ENCODE measurements at places on chromosomes 12 and 14.
A peak's percentile ranks its signal among the peaks of the same experiment; 100 is the strongest.

GRCh38 chr12:11171969-11172675, 1.1 kb downstream of the SMIM10L1 start:
- DNase-seq: peak; percentile 33

DNA sequence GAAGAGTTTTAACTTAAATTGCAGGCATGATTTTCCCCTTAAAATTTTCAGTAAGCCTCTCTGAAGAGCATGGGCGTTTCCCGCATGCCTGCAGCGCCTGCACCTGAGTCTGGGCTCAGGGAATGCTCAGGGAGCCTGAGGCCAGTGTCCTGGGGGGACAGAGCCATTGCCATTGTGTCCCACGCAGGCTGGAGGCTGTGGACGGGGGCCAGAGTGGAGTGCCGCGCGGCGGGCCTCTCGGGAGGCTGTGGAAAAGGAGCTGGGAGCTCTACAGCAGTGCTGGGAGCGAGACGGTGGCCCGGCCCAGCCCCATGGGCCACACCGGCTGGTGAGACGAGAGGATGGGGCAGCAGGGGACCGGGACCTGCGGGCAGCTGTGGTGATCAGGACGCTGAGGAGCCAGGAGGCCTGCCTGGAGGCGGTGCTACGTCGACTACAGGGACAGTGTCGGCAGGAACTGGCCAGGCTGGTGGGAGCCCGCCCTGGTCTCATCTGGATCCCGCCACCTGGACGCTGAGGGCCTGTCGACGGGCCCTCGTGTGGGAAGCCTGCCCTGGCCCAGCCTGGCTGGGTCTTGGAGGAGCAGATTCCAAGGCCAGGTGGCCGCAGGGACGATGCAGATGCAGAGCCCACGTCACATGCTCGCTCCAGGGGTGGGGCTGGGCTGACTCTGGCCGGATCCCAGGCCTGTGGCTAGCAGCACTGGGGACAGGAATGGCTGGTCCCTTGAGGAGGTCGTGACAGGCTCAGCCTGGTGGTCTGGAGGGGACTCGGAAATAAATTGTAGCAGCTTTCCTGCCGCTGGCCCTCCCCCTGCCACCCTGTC, 7.6 kb downstream of the TEDC1 start:
- no peak for DNase-seq

GRCh38 chr12:13288501-13288900, 92.0 kb downstream of the EMP1 start:
- DNase-seq: no peak

DNA sequence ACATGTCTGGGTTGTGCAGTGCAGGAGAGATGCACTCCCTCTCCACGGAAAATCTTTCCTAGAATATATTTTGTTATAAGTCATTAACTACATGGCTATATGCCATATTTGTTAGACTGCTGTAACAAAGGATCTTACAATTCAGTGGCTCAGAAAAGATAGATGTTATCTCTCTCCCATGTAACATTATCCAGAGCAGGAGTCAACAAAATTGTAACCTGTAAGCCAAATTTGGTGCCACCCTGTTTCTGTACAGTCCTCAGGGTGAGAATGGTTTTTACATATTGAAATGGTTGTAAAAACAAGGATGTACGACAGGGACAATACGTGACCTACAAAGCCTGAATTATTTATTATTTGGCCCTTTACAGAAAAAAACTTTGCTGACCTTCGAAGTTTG, 155.5 kb downstream of the KIF21A start:
- no peak for DNase-seq

DNA sequence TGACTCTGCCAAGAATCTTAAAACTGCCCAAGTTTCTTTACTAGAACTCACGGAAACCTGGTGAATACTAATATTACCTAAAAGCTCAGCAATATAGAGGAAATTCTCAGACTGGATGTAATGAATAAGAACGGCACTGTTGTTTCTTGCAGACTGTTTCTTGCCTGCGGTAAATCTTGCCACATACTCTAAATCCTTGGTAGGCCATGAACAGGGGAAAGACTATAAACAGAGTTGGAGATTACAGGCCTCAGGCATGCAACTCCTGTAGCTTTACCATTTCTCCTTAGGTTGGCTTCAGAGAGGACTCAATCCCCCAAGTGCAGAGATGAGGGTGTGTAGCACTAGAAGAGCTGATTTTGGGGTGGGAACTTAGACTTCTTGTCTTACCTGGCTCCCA, 1.1 kb downstream of the ALDH6A1 start:
- DNase-seq: no peak

- DNase-seq: no peak
Measured at GRCh38 chr14:86331341-86331740, 801.4 kb downstream of the FLRT2 start.

- peak; percentile 73 for DNase-seq
Measured at GRCh38 chr14:75514673-75515628, 7.3 kb upstream of the BATF start.

DNA sequence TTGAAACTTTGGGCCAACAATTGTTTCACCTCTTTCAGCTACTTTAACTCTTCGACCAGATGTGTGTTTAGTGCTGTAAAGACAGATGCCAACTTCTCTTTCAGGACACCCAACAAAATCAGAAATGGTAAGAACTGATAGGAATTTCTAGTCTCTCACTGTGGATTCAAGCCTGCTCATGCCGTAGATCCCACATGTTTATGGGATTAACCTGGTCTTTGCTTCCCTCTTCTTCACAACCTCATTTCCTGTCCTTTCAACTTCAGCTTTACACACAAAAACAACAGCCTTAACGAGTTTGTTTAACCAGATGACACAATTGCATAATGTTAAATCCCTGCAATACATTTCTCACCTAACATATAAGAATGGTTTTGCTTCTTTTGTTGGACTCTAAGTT, 1031.9 kb upstream of the LRFN5 start:
- DNase-seq: no peak

- no peak for DNase-seq
Measured at GRCh38 chr14:94850309-94851211, 80.6 kb upstream of the GSC start.

- no peak for DNase-seq
Measured at GRCh38 chr14:76432827-76433752, 57.2 kb downstream of the ESRRB start.

GRCh38 chr14:103404032-103404918, 19.1 kb downstream of the MARK3 start:
- no peak for DNase-seq
